ENCODE measurements at places on chromosomes 3 and 15. TPM values are rescaled to one million over a fixed set of nuclear protein-coding genes. Genes with fewer than 3 reads are reported as not detected.

- no peak for DNase-seq
Measured at GRCh38 chr15:73282567-73283365, 86.0 kb downstream of the HCN4 start.

GRCh38 chr15:63523306-63523990 lies 19.1 kb downstream of the USP3 start:
- no peak for DNase-seq

LRRIQ4 gene
- 4.6 TPM for total RNA-seq

- no peak for DNase-seq
Measured at GRCh38 chr3:38314112-38314763, 32.1 kb downstream of the SLC22A14 start.

DNA sequence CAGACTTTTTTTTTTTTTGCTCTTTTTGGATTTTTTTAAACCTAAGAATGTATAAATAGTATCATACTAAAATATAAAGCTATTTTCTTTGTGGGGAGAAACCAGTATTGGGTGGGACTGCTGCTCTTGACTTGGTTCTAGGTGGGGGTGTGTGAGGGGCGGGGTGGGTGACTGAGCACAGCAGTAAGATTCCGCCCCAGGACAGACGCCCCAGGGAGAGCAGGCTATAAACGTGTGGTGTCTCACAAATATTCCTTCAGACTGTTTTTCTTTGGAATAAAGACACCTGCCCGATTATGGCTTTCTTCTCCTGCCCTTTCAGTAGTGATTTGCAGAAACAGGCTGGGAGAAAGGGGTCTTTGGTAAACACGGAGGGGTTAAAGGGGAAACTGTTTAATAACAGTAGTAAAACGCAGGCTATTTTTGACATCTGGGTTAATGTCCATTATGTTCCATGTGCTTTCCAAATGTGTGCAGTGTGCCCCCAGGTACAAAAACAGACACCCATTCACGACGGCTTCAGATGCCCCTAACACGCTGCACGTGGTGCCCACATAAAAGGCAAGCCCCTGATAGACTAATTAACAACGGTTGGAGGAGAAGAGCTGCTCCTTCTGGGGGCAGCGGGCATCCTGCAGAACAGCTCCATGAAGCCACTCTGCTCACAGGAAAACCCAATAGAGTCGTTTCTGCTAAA lies 28.6 kb upstream of the WNT5A start:
- no peak for DNase-seq

- no peak for DNase-seq
Measured at GRCh38 chr3:54819946-54820345, 107.9 kb downstream of the LRTM1 start.

CLSTN2 gene
- 1.8 TPM for total RNA-seq
